ENCODE measurements at places on chromosomes 1 and 21.

- no peak for DNase-seq
Observed at GRCh38 chr1:10698726-10699469, 97.5 kb downstream of the CASZ1 start.

DNA sequence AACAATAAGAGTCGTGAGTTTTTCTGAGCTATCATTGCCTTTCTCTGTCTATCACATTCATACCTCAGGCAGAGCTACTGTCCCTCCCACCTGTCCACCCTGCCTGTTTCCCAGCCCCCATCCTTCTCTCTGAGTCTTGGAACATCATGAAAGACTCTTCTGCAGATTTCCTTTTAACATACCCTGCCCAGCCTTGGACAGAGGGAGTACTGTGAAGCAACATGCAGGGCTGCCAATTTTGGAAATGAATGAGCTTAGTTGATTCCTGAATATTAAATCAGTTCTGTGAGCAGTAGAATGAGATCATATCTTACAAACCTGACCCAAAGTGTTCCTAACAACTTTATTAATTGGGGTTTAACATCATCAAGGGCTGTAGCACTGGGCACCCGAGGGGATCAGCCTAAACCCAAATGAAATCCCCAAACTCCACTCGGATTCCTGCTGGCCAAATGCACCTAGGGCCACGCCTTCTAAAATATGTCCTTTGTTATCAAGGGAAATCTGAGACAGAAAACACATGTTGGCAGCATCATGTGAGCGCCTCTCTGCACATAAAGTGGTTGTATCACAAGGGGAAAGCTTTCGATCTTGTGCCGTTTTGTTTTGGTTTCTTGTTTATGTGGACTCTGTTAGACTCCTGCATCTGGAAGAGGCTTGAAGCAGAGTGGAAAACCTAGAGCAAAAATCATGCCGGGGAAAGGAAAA lies 357.6 kb downstream of the KIF26B start:
- DNase-seq = no peak

- DNase-seq = no peak
Observed at GRCh38 chr1:67571901-67572593, 113.0 kb upstream of the GADD45A start.

DNA sequence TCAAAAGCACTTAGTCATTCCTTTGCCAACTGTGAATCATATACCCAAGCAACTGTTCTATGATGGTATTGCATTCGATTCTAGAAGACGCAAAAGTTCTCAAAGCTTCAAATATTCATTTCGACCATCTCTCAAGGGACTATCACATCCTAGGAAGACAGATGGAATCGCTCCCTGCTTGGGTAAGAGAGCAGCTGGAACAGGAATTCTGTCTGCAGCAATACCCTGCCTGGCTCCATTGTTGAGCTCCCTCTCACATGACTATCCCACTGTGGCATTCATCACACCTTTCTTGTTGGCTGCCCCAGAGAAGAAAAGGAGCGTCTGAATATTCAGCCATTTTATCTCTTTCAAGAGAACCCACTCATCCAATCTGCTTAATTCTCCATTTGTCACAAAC lies 397.7 kb downstream of the NTNG1 start:
- no peak for DNase-seq

GRCh38 chr1:22371408-22371807 lies 80.2 kb upstream of the ZBTB40 start:
- DNase-seq = no peak

- DNase-seq = no peak
Observed at GRCh38 chr21:43884012-43884860, 19.2 kb downstream of the AGPAT3 start.

DNA sequence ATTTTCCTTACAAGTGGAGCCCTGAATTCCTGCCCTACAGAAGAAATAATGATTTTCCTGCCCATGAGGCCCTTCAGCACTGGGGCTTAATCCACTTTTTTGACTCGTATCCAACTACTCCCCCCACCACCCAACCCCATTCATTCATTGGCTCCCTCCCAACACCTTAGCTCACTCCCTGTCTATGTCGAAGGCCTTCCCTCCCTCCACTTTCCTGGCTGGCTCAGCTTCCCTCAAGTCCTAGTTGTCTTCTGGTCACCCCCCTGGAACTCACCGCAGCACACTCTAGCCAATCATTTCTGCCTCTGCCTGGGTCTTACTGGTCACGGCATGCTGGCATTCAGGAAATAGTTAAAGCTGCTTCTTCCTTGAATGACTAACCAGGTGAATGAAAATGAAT lies 118.9 kb downstream of the PGBD5 start:
- DNase-seq = no peak

GRCh38 chr1:38454236-38454635 lies 405.3 kb downstream of the RRAGC start:
- DNase-seq = no peak

DNA sequence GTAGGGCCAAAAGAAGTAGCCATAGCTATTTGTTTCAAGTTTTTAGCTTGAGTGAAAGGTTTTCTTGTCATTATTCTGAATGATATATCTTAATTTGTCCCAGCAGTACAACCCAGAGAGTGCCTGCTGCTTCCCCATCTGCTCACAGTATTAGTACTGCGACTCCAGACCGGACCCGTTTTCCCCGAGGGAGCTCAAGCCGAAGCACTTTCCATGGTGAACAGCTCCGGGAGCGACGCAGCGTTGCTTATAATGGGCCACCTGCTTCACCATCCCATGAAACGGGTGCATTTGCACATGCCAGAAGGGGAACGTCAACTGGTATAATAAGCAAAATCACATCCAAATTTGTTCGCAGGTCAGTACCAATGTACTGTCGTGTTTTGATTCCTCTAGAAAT lies 37.2 kb upstream of the C1orf115 start:
- DNase-seq = no peak

GRCh38 chr1:8423692-8424538 lies 106.0 kb downstream of the SLC45A1 start:
- peak; percentile 51 for DNase-seq

GRCh38 chr1:209353053-209353452 lies 230.5 kb upstream of the CAMK1G start:
- DNase-seq = no peak

DNA sequence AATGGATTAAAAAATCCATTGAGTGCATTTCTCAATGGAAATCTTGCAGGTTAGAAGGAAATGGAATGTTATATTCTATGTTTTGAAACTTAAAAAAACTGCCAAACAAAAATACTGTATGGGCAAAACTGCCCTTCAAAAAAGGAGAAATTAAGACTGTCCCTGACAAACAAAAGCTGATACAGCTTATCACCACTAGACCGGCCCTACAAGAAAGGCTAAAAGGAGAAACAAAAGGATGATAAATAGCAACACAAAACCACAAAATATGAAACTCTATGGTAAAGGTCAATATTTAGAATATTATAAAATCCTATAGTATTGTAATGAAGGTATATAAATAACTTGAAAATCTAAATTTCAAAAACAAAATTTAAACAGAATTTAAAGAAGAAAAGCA lies 60.0 kb downstream of the SLC25A24 start:
- no peak for DNase-seq
